ENCODE measurements at places on chromosomes 7 and 10. TPM values are rescaled to one million over a fixed set of nuclear protein-coding genes. Genes with fewer than 3 reads are reported as not detected.
A peak's percentile ranks its signal among the peaks of the same experiment; 100 is the strongest.

- H3K36me3 ChIP-seq, result no peaks in the 10 kb centered on the region
- H3K27ac ChIP-seq, result no peak overlapping the region
- no peaks in the 10 kb centered on the region for H3K27me3 ChIP-seq
- no peak overlapping the region for H3K4me3 ChIP-seq
- DNase-seq, result peak; percentile 4
Observed at GRCh38 chr7:65722361-65722792, 150.5 kb upstream of the VKORC1L1 start.

CHST3 gene
- total RNA-seq, result 15.7 TPM

WDR86 gene
- total RNA-seq, result not detected

DNA sequence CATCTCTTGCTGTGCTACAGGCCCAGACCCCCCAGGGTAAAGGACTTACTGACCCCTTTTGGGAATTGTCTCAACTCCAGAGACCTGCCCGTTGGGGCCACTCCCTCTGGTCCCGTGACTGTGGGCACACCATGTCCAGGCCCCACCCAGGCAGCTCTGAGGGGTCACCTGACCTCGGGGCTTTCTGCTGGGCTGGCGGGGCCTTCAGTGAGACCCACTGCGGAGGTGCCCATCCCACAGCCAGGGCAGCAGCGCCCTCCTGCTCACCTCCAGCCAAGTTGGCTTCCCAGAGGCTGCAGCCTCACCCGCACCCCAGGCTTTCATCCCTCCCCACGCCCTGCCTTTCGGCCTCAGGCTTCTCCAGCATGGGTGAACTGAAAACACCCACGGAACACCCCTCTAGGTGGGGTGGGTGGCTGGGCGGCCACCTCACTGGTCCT is 147.2 kb downstream of the DNAJB6 start:
- H3K27ac ChIP-seq, result no peak overlapping the region
- no peaks in the 10 kb centered on the region for H3K4me1 ChIP-seq
- no peaks in the 10 kb centered on the region for H3K36me3 ChIP-seq
- no peak overlapping the region for H3K4me3 ChIP-seq

GRCh38 chr10:132132421-132132841 is 54.3 kb upstream of the DPYSL4 start:
- H3K36me3 ChIP-seq, result no peaks in the 10 kb centered on the region
- H3K4me1 ChIP-seq, result no peaks in the 10 kb centered on the region
- H3K4me3 ChIP-seq, result no peak overlapping the region
- H3K27ac ChIP-seq, result no peak overlapping the region
- no peak for DNase-seq
- H3K27me3 ChIP-seq, result no peaks in the 10 kb centered on the region

GRCh38 chr10:121774813-121775212 is 153.0 kb downstream of the ATE1 start:
- peak; percentile 13 for DNase-seq
- no peak overlapping the region for H3K4me3 ChIP-seq
- H3K36me3 ChIP-seq, result no peaks in the 10 kb centered on the region
- no peak overlapping the region for H3K27ac ChIP-seq

DNA sequence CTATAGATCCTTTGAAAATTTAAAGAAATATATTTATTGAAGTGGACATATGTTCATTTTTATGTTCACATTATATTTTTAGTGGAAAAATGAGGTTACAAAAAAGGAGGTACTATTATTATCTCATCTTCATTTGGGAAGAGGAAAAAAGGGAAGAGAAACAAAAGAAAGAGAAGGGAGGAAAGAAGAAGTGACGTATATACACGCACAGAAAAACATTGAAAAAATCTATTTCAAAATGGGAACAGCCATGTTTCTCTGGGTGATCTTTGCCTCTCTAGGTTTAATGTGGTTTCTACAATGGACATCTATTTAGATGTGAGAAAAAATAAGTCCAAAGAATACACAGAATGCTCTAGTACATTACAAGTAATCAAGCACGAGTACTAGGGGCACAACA is 14.8 kb downstream of the ANK3 start:
- H3K4me3 ChIP-seq, result no peak overlapping the region
- H3K36me3 ChIP-seq, result no peaks in the 10 kb centered on the region
- H3K27ac ChIP-seq, result no peak overlapping the region
- no peaks in the 10 kb centered on the region for H3K27me3 ChIP-seq
- H3K4me1 ChIP-seq, result no peaks in the 10 kb centered on the region
- DNase-seq, result no peak

Data from gastrocnemius medialis (tissue), 4 donors.